Hematopoietic multipotent progenitor cell (in vitro differentiated cells): ENCODE measurements at places on chromosomes 7 and 10. TPM values are rescaled to one million over a fixed set of nuclear protein-coding genes. Genes with fewer than 3 reads are reported as not detected.

The TDRD1 gene
- 0.27 TPM for total RNA-seq

The AKR1D1 gene
- not detected for total RNA-seq

The CCAR1 gene
- 66.0 TPM for total RNA-seq

The ZDHHC6 gene
- total RNA-seq, result 11.6 TPM

The SLC26A3 gene
- not detected for total RNA-seq

GRCh38 chr10:52210161-52210560 lies 103.9 kb upstream of the DKK1 start:
- DNase-seq, result no peak

DNA sequence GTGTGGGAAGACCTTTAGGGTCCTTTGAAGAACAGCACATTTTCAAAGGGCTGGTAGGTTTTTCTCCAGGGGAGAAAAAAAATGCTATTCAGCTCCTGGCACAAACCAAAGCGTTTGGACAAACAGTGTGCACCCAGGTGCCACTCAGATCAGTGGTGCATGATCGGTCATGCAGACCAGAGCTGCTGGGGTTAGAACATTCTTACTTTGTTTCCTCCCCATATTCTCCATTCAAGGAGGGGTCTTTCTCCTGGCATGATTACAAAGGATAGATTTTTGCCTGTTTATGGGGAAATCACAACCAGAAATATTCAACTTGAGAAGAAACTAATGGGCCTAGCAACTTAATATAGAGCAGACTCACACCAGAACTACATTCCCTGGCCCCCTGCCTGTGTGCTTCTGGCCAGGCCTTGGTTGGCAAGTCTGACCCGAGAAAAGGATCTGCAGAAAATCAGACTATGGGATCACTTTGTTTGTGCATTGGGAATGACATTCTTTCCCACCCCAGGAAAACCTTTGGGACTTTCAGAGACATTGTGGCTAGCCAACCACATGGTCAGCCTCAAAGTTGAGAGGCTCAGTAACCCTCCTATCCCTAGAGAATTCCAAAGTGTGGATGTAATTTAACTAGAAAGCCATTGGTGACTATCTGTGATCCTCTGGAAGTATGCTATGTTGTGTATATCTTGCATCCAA lies 82.3 kb upstream of the FGL2 start:
- no peak for DNase-seq

- DNase-seq, result peak; percentile 61
Measured at GRCh38 chr10:94292434-94293090, 70.2 kb downstream of the NOC3L start.

DNA sequence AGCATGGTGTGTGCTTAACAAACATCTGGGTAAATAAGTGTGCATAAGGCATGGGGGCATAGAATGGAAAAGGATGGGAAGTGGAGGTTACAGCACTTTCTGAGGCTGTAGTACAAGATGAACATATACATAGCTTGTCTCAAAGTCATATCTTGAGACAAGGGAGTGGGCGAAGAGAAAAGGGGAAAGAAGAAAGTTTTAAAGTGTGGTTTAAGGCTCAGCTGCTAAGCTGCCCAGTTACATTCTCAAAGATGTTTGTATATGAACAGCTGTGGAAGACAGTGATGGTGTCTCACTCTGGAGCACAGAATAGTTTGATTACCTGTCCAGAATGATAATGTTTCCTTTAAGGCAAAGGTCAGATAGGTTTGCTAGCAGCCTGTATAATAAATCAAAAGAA lies 61.9 kb upstream of the LANCL2 start:
- no peak for DNase-seq

GRCh38 chr7:17094963-17095574 lies 203.4 kb upstream of the AHR start:
- DNase-seq, result no peak

- DNase-seq, result no peak
Measured at GRCh38 chr10:70974351-70974901, 86.1 kb upstream of the PCBD1 start.

GRCh38 chr10:70634011-70634410 lies 31.5 kb upstream of the PRF1 start:
- no peak for DNase-seq

GRCh38 chr7:37672926-37673325 lies 10.6 kb upstream of the GPR141 start:
- no peak for DNase-seq

DNA sequence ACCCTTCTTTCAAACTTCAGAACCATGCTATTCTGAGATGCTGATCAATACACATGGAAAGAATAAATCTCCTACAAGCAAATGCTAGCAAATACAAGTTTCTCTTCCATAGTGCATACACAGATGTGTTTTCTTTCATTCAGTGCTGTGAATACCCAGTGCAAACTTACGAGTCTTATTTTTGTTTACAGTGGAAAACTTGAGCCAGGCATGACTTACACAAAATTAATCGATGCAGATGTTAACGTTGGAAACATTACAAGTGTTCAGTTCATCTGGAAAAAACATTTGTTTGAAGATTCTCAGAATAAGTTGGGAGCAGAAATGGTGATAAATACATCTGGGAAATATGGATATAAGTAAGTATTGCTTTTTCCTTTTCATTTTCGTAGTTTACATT lies 48.8 kb downstream of the PNLIPRP3 start:
- DNase-seq, result no peak

DNA sequence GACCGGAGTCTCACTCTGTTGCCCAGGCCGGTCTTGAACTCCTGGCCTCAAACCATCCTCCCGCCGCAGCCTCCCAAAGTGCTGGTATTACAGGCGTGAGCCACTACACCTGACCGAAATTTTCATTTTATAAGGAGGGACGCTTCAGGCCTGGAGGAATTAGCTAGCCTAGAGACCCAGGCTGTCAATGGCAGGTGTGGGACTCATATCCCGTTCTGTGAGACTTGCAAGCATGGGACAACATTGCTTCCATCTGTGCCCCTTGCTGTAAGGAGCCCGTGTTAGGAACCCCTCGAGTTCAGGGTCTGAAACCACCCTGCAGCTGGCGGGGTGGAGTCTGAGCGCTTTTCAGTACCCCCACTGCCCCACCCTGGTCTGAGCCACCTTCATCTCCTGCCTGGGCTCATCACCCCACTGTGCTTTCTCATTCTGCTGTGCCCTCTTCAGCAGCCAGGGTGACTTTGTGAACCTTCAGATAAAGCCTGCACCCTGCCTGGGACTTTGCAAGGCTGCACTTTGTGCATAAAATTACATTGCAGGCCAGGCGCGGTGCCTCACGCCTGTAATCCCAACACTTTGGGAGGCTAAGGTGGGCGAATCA lies 1.3 kb upstream of the DAGLB start:
- DNase-seq, result no peak

GRCh38 chr10:44253769-44254462 lies 131.0 kb downstream of the CXCL12 start:
- DNase-seq, result no peak

DNA sequence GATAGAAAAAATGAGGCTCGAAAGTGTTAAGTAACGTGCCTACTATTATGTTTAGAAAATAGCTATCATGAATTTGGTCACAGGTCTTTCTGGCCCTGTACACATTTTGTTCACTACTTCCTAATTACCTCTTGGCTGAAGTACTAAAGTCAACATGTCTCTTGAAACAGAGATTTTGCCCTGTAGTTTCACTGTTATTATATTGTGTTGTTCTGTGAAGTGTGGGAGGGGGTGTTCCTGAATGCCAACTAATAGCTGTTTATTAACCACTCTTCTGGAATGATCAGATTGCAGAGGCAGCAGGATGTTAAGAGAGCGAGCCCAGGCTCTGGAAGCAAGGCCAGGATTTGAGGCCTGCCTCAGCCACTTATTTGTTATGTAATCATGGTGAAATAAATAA lies 72.1 kb downstream of the RNF133 start:
- no peak for DNase-seq

DNA sequence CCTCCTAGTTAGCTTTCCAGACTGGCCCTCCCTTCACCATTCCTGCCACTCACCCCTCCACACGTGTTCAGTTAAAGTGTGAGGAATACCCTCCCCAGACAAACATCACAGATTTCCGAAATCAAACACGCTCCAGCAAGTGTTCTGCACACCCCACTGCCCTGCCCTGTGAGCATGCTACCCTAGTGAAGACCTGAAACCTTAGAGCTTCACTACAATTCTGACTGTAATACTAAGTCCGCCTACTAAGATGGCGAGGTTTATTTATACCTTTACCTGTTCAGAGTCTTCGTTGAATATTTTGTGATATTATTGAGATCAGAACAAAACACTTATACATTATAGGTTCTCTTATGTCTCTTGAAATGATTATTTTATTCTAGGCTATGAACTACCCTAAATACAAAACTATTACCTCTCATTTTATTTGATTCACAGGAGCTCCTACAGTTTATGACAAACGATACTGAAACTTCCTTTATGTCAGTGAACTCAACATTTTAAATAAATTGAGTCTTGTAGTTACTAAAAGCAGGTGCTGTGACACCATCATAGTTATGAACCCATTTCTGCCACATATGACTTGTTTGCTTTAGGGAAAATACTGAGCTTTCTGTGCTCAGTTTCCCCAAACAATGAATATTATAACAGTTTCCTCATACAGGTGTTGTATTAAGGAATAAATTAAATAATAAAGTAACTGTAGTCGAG lies 8.6 kb downstream of the SCIN start:
- no peak for DNase-seq

GRCh38 chr7:121271916-121272315 lies 56.9 kb upstream of the WNT16 start:
- no peak for DNase-seq

GRCh38 chr7:148962823-148963582 lies 65.3 kb downstream of the PDIA4 start:
- DNase-seq, result no peak

DNA sequence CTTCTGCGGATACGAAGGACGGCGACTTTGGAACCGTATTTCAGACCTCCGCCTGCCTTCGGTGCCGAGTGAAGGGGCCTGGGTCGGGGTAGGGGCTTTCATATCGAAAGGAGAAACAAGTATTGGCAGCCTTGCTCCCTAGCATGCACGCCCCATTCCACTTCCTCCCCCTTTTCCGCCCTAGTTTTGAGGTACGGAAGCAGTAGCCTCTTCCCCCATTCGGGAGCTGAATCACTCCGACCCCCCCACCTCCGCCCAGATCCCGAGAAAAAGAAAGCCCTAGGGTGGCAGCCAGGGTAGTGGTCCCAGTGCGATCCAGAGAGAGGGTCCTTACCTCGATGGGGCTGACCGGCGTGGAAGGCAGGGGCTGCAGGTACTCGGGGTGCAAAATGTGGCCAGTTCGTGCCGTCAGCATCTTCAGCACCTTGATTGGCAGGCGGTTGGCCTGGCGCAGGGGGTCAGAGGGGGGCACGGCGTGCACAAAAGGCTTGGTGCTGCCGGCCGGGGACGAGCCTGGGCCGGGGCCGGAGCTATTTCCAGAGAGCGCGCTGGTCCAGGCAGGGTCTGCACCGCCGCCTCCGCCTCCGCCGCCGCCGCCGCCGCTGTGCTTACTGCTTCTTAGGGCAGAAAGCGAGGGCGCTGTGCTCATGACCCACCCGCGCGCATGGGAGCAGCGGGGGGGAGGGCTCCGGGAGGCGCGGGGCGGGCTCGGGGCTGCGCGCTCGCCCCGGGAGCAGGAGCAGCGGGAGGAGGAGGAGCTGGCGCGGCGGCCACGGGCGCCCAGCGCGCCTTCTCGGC lies 594 bp downstream of the ZNF503 start:
- no peak for DNase-seq

GRCh38 chr7:19574131-19574530 lies 134.7 kb downstream of the POLR1F start:
- DNase-seq, result no peak

DNA sequence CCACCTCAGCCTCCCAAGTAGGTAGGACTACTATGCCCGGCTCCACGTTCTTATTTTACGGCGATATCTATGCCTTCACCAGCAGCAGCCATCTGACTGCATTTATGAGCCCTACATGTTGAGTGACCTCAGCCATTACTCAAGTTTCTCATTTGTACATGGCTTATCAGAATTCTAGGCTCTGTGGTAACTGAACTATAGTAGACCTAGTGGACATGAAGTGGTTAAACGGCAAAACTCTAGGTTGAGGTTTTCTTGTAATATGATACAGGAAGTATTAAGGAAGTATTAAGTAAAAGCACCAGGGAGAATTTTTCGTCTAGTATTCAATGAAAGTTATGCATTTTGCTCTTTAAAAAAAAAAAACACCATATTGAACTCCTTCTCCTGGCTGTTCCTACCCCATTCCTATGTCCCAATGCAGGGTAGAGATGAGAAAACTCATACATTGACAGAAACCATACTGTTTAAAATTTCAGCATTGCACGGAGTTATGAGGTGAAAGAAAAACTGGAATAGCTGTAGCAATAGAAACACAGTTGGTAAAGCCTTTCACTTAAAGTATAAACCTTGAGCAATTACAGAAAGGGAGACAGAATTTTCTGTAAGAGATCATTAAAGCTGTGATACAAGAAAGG lies 39.8 kb upstream of the EPC1 start:
- no peak for DNase-seq
